Stimulated activated CD4-positive, alpha-beta T cell treated with anti-CD3 and anti-CD28 coated beads, Interleukin-12 subunit alpha, Interleukin-12 subunit beta, amount 100 ng/mL, for 24 hours (primary cell): ENCODE measurements at places on chromosomes 5 and 9.

DNA sequence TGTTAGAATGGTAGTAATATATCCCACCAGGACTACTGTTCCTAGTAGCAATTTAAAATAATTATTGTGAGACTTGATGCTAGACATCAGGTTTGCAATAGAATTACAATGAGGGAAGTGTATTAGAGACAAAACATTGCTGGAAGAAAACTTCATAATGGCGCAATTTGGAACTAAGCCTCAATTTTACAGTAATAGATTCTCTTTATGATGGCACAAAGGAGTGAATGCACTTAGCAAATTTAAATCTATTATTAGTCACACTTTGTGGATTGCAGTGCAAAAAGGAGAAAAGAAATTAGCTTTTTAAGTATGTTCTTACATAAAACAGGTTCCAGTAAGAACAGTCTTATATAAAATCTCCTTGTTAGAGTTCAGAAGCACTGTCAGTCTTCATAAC, 358.3 kb downstream of the KIAA0825 start:
- DNase-seq = no peak

- no peak for DNase-seq
Observed at GRCh38 chr5:14399054-14399692, 182.4 kb upstream of the OTULINL start.

- no peak for DNase-seq
Observed at GRCh38 chr5:107121793-107122519, 548.8 kb downstream of the EFNA5 start.

DNA sequence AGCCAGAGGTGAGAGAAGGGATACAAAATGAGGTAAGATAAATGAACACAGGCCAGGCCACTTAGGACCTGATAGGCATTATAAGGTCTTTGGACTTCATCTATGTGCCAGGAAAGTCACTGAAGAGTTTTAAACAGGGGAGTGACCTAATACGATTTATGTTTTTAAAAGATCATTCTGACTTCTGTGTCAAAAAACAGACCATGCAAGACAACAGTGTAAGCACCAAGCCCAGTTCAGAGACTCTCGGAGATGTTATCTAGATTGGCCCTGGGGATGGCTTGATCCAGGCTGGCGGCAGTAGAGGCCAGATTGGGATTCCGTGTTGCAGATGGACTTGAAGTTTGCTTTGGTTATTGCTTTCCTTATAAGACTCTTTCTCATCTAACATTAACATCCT, 43.0 kb upstream of the DPYSL3 start:
- no peak for DNase-seq

GRCh38 chr5:17255471-17256021, 38.1 kb downstream of the BASP1 start:
- DNase-seq = no peak

GRCh38 chr5:116371935-116372334, 202.7 kb downstream of the SEMA6A start:
- DNase-seq = no peak

GRCh38 chr5:36689225-36689624, 82.8 kb downstream of the SLC1A3 start:
- no peak for DNase-seq

GRCh38 chr5:58077966-58078365, 381.9 kb downstream of the PLK2 start:
- DNase-seq = no peak
